D721Med (cell line): ENCODE measurements at places on chromosomes 5 and 9.

- no peak for DNase-seq
Measured at GRCh38 chr9:134863941-134864820, 16.4 kb upstream of the FCN2 start.

- DNase-seq, result no peak
Measured at GRCh38 chr5:10578869-10579268, 15.0 kb downstream of the ANKRD33B start.

DNA sequence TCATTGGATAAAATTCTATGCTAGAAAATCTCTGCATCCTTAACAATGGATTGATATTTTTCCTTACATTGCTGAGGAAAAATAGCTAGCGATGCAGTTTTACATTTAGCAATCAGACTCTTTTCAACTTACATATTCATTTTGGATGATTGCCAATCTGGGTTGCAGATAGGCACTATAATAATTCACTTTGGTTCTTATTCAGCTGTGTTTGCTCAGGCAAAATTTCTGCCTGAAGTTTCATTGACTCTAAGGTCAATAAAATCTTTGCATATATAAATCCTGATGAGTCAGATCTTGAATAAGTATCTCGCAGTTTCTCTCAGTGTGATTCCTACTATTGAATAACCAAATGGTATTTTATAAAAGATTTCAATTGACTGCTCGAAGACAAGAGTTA, 1105.8 kb downstream of the CDH18 start:
- no peak for DNase-seq

- DNase-seq, result no peak
Measured at GRCh38 chr5:58985759-58986158, 402.9 kb downstream of the RAB3C start.

- DNase-seq, result no peak
Measured at GRCh38 chr5:534743-535671, 10.8 kb upstream of the SLC9A3 start.

DNA sequence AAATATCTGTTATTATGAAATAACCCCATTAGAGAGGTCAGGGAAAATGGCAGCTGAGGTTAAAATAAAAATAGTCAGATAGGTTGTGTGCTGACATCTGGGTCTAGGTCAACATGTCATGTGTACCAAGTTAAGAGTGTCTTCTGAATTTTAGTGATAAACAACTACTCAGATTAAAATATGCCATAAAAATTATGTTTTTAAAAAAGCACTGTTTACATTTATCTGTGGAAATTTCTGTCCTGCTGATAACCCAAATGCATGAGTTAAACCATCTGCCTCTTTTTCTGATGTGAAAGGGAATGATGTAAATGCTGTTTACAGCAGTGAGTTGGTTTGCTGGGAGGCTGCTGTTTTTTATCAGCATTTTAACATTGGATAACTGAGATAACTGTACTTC, 361.2 kb upstream of the TARS1 start:
- no peak for DNase-seq

DNA sequence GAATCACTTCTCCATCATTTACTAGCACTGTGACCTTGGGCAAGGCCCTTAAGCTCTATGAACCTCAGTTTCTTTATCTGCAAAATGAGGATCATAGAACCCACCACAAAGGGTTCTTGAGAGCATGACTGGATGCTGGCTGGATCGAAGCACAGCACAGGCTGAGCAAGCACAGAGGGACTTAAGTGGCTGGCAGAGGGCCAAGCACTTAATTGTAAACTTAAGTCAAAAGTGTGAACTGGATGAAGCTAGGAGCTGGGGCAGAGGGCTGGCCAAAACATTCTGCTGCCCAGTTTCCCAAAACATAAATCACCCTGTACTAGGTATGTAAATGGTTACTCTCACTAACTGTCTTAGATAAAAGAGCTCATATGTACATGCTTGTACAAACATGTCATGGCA, 112.3 kb upstream of the WWC1 start:
- DNase-seq, result no peak
